ENCODE measurements at places on chromosomes 2 and 18.

- no peak for DNase-seq
Observed at GRCh38 chr2:159044804-159045286, 76.4 kb downstream of the TANC1 start.

DNA sequence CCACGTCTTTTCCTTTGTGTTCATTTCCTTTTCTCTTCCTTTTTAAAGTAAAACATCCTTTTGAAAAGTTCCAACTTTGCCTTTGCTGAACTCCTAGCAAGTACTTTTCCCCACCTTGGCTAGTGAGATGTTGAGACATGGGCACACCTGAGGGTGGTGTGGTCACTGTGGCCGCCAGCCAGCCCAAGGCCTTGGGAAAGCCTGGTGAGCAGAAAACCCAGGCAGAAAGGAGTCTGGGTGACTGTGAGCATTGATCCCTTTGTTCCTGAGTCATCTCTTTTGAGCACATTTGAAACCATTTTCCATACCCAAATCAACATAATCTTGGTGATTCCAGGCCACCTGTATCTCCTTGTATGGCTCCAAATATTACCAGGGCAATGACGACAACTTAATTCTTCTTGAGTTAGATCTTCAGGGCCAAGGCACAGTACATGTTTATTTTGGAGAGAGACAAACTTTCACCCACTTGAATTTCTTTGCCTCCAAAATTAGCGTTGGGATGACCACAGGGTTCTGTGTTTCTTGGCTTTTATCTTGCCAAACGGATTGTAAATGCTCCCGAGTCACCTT, 14.5 kb downstream of the EPAS1 start:
- no peak for DNase-seq

DNA sequence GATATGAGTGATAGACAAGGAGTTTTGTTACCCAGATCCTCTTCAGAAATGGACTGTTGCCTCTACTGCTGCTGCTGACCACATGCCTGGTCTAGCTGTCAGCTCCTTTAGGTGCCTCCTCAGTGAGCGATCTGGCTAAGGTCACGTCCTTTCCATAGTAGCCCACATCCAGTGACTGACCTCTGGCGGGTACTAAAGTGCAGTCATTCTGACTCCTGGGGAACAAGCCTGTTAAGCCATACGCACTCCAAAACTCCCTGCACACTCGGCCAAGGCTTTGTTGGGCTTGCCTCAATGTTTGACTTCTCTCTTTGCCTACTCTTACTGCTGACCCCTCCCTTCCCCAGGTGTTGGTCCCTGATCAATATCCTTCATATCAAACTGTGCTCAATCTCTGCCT, 685.2 kb downstream of the IRS1 start:
- DNase-seq: no peak

DNA sequence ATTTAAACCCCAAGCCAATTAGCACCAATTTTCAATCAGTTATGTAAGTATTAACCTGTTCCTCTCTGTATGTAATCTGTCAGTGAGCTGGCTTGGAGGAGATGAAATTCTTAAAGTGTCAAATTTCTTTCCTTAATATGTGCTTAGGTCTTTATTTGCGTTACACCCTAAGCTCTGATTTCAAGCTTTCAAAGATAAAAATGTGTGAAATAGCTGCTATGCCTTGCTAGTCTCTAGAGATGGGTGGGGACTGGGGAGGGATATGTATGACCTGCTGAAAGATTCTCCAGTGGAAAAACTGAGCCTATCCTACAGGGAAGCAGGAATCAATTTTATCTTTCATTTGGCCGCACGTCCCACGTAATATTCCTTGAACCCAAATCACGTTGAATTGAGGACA, 264.5 kb downstream of the RND3 start:
- DNase-seq: no peak

DNA sequence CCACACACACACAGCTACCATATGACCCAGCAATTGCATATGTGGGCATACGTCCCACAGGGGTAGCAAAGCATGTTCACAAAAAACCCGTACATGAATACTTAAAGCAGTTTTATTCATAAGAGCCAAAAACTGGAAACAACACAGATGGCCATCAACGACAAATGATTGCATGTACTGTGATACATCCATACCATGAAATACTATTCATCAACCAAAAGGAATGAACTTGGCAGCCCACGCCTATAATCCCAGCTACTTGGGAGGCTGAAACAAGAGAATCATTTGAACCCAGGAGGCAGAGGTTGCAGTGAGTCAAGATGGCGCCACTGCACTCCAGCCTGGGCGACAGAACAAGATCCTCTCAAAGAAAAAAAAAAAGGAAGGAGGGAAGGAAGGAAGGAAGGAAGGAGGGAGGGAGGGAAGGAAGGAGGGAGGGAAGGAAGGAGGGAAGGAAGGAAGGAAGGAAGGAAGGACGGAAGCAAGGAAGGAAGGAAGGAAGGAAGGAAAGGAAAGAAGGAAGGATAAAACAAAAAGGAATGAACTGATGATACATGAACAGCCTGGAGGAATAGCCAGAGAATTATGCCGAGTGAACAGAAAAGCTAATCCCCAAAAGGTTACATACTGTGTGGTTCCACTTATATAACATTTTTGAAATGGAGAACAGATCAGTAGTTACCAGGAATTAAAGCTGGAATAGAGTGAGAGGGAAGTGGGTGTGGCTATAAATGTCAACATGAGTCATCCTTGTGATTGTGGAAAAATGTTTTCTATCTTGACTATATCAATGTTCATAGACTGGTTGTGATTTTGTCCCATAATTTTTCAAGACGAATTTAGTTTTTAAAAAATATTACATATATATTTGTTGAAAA, 19.6 kb upstream of the YPEL5 start:
- DNase-seq: no peak

GRCh38 chr2:144583741-144584453, 64.0 kb upstream of the ZEB2 start:
- no peak for DNase-seq

DNA sequence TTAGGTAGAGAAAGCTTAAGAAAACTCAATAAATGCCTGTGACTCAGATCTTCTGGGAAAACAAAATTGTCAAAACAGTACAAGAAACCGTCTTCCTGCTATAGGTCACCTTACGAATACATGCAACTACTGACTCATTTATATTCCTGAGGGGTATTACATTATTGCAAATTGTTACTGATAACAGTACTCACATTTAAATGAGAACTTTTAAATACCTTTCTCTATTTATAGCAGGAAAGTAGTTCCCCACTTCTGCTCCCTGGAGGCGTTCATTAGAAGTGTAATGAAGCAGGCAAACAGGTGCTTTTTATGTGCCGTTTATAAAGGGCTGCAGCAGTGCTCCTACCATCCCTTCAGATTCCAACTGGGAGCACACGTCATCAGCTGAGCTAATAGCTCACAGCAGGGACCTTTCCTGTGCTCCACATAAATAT, 65.1 kb upstream of the RPRM start:
- no peak for DNase-seq

DNA sequence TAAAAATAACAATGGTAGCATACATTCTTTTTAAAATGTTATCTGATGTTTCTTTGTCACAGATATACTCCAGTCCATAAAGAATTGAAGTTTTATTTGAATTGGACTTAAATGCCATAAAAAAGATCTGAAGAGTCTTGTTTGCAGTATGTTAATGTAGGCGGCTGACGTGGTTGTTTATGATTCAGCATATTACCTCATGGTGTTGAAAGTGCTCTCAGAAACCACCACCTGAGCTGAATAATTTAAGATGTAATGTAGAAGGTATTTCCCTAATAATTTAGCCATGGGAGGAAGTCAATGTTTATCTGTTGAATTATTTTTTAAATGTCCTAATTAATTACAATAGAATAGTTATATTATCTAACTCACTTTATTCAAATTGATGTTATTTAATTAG, 58.6 kb upstream of the CHN1 start:
- no peak for DNase-seq

DNA sequence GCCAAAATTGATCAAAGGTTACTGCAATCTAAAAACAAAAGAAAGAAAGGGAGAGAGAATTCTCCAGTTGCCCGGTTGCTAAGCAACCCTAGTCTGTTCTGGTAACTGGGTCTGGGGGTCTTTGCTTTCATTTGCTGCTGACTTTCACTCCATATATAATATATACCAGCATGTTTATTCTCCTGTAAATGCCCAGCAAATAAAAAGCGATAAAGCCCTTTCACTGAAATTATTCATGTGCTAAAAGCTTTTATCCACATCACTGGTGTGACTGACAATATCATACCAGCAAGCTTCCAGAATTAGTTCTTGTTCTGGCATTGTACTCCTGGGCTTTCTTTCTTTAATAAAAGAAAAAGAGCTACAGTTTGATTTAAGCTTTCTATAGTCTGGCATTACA, 75.5 kb upstream of the ST8SIA3 start:
- no peak for DNase-seq

DNA sequence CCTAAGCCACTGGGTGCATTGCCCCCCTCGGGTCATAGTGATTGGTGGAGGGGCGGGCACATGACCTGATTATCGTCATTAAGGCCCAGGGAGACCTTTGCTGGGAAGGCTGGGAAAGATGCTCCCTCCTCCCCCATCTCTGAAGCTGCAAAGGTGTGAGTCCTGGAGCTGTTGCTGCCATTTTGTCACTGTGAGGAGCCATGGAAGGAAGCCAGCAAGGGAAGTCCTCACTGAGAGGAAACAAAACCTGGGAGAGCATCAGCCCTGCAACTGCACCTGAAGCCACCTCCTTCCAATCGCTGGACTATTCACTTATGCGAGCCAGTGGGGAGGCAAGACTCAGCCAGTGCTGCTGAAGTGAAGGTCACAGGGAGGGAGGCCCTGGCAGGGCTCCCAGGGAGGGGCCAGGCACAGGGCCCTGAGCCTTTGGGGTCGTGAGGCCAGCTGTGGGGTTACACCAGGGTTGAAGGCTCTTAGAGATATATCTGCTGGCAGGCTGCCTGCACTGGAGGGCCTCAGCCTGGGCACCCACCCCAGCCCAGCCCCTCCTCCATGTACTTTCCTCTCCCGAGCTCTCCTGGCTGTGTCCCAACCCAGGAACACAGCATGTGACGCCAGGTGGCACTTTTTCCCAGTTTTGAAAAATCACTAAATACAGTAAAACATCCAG, 10.7 kb upstream of the FAHD2A start:
- DNase-seq: no peak

DNA sequence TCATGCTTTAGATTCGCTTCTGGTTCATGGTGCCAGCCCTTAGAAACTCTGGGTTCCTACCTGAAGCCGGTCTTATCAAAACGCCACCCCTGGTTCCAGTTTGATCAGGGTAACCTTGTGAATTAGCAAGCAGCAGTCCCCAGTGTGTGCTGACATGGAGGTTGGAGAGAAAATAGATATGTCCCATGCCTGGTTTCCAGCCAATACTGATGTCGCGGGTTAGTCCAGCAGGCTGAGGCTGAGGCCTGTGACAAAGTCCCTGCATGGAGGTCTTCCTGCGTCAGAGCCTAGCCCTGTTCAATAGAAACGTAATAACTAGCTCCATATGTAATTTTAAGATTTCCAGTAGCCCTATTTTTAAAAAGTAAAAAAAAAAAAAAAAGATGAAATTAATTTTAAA, 28.2 kb downstream of the LPIN1 start:
- no peak for DNase-seq

DNA sequence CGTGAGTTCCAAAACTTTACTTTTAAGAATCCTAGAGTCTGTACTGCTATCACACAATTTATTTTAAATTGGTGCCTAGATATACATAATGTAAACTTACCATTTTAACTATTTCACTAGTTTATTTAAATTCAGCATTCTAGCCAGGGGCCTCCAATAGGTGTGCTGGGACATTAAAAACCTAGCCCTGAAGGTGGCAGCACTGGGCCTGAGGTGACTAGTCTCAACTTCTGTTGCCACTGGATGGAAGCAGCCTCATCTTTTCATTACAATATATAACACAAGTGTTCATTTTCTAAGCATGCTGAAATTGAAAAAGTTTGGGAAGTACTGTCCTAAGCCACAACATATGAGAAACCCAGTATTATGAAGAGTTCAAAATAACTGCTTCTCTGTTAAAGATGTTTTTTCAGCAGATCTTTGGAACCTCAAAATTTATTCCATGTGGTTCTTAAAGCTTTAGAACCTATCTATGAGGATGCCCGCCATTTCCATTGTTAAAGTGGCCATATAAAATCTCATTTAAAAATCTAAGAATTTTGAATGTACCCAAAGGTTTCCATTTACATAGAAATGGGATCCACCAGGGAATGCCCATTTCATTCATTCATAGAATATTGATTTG, 2.9 kb upstream of the RBBP8 start:
- DNase-seq: peak; percentile 81

DNA sequence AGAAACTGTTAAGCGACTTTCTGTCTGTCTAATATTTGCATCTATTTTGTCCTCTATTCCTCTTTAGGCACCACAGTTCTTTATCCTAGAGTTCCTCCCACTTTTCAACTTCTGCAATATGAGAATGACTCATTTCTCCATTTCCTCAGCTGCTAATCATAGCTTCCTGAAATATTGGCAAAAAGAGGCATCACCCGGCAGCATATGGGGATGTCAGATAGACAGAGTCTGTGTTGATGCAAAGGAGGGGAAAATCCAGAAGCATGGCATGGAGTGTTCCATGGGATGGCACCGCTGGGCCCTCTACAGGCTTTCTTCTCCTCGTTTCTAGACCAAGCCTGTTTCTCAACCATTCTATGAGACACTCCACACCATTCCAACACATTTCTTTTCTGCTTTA, 93.4 kb downstream of the DOCK10 start:
- no peak for DNase-seq

- no peak for DNase-seq
Observed at GRCh38 chr2:171864357-171864985, 29.6 kb downstream of the SLC25A12 start.

- no peak for DNase-seq
Observed at GRCh38 chr2:2020897-2021296, 276.6 kb upstream of the PXDN start.

DNA sequence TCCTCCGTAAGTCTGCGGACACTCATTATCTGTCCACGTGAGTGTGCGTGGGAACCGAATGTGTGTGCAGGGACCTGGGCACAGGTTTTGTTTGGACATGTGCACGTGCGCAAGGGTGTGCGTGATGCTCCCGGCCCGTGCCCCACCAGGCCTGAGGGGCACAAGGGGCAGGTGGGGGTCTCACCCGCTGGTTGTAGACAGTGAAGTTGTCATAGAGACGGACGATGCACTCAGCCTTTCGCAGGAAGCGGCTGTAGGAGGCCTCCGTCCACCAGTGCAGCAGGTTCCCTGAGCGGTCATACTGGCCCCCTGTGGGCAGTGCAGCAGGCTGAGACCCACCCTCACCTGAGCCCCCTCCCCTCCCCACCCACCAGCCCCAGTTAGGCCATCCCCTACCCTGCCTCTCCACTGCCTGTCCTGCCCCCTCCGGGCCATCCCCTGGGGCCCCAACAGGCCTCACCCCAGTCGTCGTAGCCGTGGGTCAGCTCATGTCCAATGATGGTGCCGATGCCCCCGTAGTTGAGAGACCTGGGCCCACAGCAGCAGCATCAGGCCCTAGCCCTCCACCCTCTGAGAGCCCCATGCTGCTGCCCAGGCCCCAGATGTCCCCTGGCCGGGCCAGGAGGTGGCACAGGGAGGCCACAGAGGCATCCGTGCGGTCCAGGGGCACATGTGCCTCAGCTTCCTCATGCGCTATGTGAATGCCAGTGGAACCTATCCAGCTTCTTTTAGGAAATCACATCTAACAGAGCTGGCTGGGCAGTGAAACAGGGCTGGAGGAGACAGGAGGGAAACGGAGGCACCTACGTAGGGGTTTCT, 6.1 kb downstream of the ECEL1 start:
- no peak for DNase-seq

GRCh38 chr2:197515315-197515738, 539 bp upstream of the MOB4 start:
- DNase-seq: no peak

- no peak for DNase-seq
Observed at GRCh38 chr2:16346671-16347070, 319.0 kb downstream of the CYRIA start.

GRCh38 chr2:204652063-204652462, 106.8 kb downstream of the PARD3B start:
- DNase-seq: no peak

Data from CD4-positive, alpha-beta T cell treated with Interleukin-12 subunit alpha and Interleukin-12 subunit beta, for 1 hour (primary cell).